ENCODE measurements at places on chromosomes 5 and 9. TPM values are rescaled to one million over a fixed set of nuclear protein-coding genes. Genes with fewer than 3 reads are reported as not detected.

Gene PLCXD3
- 1.7 TPM for total RNA-seq

Gene MYOT
- not detected for total RNA-seq

Gene GABRA6
- not detected for total RNA-seq

Gene TRUB2
- 24.4 TPM for total RNA-seq

Gene PCDHGC3
- total RNA-seq = 94.3 TPM

Gene IFNB1
- total RNA-seq = not detected

Gene CARD19
- total RNA-seq = 47.2 TPM

Gene CKMT2
- total RNA-seq = 15.1 TPM

Gene PTPRD
- total RNA-seq = 17.2 TPM

Gene ZNF608
- total RNA-seq = 10.1 TPM

Gene LIFR
- total RNA-seq = 30.1 TPM

Gene HRCT1
- 0.59 TPM for total RNA-seq

Gene GOLM1
- 66.2 TPM for total RNA-seq

Gene DMXL1
- total RNA-seq = 54.7 TPM

Gene ADCY2
- total RNA-seq = not detected

Gene GPX3
- 56.0 TPM for total RNA-seq

Gene C5orf34
- 2.7 TPM for total RNA-seq

Gene WASHC1
- total RNA-seq = 7.2 TPM

Gene PCDHGA3
- total RNA-seq = 0.79 TPM

Gene IL13
- total RNA-seq = not detected

Gene ITK
- not detected for total RNA-seq

Gene HAVCR2
- total RNA-seq = 0.33 TPM

Gene STING1
- 76.5 TPM for total RNA-seq

Gene GMCL2
- not detected for total RNA-seq

Gene CDC20B
- 0.07 TPM for total RNA-seq

Gene BTF3
- total RNA-seq = 175 TPM

Gene GRXCR2
- not detected for total RNA-seq

Gene MAST4
- total RNA-seq = 25.1 TPM

Gene FAM120AOS
- total RNA-seq = 40.8 TPM

Gene LCN2
- total RNA-seq = not detected

Gene GPR150
- total RNA-seq = 0.40 TPM

Gene RELL2
- 2.3 TPM for total RNA-seq

Gene QRFP
- total RNA-seq = not detected

Measured in smooth muscle cell of the pulmonary artery (primary cell).